Osteocyte (in vitro differentiated cells): ENCODE measurements at places on chromosomes 16 and 17.
A peak's percentile ranks its signal among the peaks of the same experiment; 100 is the strongest.

- DNase-seq, result no peak
Observed at GRCh38 chr16:30728899-30729672, 19.1 kb upstream of the PHKG2 start.

DNA sequence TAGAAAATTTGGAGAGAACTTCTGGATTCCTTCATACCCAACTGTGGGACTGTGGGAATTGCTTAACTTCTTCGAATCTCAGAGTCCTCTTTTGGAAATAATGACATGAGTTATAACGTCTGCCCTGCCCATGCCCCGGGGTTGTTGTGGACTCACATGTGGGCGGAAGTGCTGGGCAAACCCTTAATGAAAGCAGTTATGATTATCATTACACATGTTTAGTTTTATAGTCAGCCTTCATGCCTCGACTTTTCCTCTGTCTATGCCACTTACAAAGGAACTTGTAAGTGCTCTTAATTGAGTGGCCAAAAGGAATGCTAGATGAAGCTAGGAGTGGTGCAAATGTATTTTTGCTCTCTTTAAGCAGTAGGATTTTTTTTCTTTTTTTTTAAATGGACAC is 3.9 kb downstream of the KRT27 start:
- DNase-seq, result no peak

DNA sequence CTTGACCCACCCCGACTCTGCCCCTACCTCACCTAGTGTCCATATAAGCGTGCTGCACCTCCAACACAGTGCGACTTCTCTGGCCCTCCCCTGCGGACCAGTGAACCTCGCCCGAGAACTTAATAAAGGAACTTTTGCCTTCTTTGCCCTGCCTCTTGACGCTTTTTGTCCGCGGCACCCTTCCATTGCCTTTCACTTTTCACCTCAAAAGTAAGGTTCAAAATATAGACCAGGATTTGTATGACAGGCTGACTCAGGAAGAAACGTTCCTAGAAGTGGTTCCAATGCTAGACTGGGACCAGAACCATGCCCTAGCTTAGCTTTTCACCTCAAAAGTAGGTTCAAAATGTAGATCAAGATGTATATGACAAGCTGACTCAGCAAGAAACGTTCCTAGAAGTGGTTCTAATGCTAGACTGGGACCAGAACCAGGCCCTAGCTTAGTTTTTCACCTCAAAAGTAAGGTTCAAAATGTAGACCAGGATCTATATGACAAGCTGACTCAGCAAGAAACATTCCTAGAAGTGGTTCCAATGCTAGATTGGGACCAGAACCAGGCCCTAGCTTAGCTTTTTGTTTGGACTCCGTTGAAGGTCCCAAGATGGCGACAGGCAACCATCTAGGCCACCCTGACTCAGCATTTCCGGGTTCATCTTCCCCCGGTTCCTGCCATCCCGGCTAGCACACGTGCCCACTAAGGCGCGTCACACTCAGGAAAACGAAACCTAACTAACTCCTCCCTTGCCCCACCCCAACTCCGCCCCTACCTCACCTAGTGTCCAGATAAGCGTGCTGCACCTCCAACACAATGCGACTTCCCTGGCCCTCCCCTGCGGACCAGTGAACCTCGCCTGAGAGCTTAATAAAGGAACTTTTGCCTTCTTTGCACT is 51.0 kb upstream of the TMEM97 start:
- no peak for DNase-seq

- DNase-seq, result no peak
Observed at GRCh38 chr17:55652825-55653224, 69.8 kb downstream of the TMEM100 start.

DNA sequence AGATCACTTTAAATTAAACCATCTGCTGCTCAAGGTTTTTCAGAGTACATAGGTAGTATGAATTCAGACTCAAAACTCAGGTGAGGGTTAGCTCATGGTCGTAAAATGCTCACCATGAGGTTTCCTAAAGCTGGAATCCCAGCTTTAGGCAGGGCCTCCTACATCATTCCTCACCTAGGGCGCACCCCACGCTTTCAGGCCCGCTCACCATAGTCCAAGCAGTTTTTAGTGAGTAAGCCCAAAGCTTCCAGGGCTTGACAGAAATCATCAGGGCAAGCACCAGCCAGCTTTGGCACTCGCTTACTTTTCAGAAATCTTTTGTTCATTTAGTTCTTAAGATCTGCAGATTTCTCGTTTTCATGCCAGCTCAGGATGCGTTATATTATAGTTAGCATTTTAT is 89.8 kb downstream of the HIC1 start:
- no peak for DNase-seq

GRCh38 chr16:28495098-28495793 is 803 bp downstream of the APOBR start:
- DNase-seq, result no peak

GRCh38 chr17:69523244-69523861 is 108.9 kb downstream of the MAP2K6 start:
- no peak for DNase-seq

GRCh38 chr17:43552229-43552837 is 6.2 kb upstream of the ETV4 start:
- DNase-seq, result no peak

GRCh38 chr17:78130437-78131101 is at the start of gene TMC8:
TMC8 (plus strand) TSS chr17:78130771; CDS start chr17:78131589, 818 bp downstream.
- no peak for DNase-seq

- DNase-seq, result no peak
Observed at GRCh38 chr16:28873543-28874201, 4.6 kb upstream of the ATP2A1 start.

- DNase-seq, result peak; percentile 84
Observed at GRCh38 chr16:728890-729744, 2.2 kb downstream of the HAGHL start.

GRCh38 chr17:60579090-60579489 is 20.9 kb upstream of the PPM1D start:
- DNase-seq, result no peak

- no peak for DNase-seq
Observed at GRCh38 chr16:87284183-87284582, 33.0 kb downstream of the C16orf95 start.

- DNase-seq, result no peak
Observed at GRCh38 chr17:42403150-42403549, 14.9 kb upstream of the STAT3 start.

GRCh38 chr16:67733734-67734470 is 14.8 kb upstream of the GFOD2 start:
- DNase-seq, result no peak

DNA sequence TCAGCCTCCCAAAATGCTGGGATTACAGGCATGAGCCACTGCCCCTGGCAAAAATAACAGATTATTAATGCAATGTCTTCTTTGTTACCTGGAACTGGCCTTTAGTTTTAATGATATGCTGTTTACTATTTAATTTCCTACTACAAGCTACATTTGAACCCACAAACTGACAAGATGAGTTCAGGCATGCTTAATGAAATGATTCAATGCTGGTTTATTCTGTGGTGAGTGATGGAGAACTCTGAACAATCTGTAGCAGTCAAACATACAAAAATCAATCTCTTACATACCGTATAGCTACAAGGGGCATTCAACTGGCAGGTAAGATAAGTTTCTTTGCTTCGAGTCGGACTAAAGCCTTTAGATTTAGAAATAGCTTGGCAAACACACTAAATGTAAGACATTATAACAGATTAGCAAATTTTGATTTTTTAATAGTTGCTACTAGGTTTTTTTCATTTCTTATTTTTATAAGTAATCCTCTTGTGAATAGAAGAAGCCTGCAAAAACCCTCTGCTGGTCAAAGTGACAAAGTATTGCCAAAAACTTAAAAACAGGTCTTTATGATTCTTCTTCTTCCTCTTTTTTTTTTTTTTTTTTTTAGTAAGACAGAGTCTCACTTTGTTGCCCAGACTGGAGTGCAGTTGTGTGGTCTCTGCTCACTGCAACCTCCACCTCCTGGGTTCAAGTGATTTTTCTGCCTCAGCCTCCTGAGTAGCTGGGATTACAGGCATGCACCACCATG is 138.5 kb downstream of the SSH2 start:
- DNase-seq, result no peak

- no peak for DNase-seq
Observed at GRCh38 chr17:66636111-66636510, 198.8 kb upstream of the CACNG5 start.

DNA sequence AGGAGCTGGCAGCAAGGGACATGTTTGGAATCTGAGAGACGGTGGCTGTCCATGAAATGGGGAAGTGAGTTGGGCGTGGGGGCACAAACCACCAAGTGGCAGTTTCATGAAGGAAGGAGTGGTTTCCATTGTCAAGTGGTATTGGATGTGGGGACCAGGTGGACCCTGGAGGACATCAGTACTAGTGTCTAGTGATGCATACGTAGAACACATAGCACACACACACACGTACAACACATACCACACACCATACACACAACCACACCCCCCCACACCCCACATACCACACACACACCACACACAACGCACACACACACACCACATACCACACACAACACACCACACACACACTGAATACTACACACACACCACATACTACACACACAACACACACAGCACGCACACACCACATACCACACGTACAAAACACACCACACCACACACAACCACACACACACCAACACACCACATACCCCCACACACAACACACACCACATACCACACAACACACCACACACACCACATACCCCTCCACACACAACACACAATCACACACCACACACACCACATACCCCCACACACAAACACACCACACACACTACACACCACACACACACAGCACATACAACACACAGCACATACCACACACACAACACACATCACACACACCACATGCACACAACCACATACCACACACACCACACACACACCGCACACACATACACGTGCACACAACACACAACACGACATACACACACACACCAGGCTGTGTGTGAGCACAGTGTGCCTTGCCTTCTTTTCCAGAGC is 41.1 kb upstream of the GSE1 start:
- DNase-seq, result no peak

DNA sequence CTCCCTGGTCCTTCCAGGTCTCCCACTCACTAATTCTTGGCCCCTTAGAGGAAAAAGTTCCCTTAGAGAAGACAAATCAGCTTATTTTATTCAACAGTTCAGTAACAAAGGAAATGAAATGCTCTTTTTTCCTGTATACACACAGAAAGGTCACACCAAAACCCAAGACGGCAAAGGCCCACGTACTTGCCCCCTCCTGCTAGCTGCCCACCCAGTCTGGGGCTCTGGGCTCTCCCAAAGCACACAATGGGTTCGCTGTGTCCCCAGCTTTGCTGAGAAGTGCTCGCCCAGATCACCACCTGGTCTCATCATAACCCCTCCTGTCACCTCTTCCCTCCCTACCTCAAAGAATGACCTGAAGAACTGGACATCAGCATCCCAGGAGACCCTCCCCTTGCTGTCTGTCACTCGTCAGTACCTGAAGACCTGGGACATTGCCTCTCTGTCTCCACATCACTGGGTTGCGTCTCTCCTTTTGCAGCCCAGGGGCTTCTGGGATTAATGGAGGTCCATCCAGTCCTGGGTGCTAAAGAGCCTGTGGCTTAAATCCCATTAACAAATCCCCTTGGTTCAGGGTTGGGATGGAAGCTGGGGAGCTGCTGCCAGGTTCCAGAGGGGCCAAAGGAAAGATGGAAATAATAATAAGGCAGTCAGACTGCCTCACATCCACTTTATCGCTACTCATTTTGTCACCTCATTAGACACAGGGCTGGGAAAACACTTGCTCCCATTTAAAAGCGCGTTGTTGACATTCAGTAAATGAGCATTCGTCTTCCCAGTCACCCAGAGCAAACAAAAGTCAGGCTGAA is 3.3 kb downstream of the SLC6A4 start:
- no peak for DNase-seq

- no peak for DNase-seq
Observed at GRCh38 chr16:8676737-8677375, 2.4 kb downstream of the ABAT start.

- no peak for DNase-seq
Observed at GRCh38 chr17:10224582-10225195, 26.3 kb upstream of the GAS7 start.
